ENCODE measurements at places on chromosomes 12 and 14.

- no peak for DNase-seq
Observed at GRCh38 chr14:75310295-75311111, 31.9 kb downstream of the FOS start.

DNA sequence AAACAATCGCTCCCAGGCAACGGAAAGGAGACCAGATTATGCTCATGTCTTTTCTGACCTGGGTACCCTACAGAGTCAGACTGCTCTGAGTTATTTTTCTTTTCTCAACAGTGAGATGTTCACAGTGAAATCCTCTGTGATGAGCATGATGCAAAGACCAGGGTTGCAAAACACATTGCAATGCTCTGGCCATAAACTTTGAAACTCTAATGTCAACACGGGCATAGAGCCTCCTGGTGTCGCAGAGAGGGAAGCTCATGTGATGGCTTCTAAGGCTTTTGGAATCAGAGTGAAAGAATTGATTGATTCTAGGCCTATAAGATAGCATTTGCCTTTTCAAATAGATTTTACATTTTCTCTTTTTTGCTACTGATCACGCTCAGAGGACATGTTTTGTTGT lies 193.4 kb downstream of the RASSF9 start:
- DNase-seq = no peak

- no peak for DNase-seq
Observed at GRCh38 chr14:65070471-65070976, 31.8 kb downstream of the MAX start.

- DNase-seq = no peak
Observed at GRCh38 chr14:79028281-79028680, 858.1 kb downstream of the NRXN3 start.

- DNase-seq = no peak
Observed at GRCh38 chr12:69783365-69783764, 41.7 kb upstream of the MYRFL start.

- DNase-seq = no peak
Observed at GRCh38 chr14:94673071-94673470, 60.9 kb downstream of the SERPINA3 start.

DNA sequence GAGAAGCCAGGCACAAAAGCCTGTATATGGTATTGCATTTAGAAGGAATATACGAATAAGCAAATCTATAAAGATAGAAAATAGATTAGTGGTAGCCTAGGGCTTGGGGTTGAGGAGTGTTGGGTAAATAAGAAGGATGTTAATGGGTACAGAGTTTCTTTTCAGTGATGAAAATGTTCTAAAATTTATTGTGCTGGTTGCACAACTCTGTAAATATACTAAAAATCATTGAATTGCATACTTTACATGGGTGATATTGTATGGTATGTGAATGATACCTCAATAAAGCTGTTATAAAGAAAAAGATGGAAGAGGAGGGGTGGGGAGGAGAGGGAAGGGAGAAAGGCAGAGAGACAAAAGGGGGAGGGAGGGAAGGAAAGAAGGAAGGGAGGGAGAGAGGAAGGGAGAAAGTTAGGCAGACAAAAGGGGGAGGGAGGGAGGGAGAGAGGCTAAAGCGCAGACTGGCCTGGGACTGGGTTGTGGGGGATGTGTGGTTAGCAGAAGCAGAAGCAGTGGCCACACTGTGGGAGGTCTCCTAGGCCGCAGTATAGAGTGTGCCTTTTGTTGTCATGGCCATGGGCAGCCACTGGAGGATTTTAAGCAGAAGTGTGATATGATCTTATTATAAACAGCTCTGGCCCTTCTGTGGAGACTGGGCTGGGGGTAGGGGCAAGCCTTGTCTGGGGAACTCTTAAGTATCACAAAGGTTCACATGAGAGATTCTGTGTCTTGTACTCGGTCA lies 73.6 kb upstream of the ELK3 start:
- DNase-seq = no peak

GRCh38 chr12:129564768-129565167 lies 339.1 kb downstream of the TMEM132D start:
- DNase-seq = no peak

DNA sequence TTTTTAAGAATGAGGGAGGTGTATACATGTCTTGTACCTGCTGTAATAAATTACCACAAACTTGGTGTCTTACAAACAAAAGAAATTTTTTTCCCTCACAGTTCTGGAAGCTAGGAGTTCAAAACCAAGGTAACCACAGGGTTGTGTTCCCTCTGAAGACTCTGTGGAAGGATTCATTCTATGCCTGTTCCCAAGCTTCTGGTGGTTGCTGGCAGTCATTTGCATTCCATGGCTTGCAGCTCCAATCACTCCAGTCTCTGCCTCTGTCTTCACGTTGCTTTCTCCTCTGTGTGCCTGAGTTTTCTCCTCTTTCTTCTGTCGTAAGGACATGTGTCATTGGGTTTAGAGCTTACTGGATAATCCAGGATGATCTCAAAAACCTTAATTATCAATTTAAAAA lies 15.4 kb upstream of the ZNF641 start:
- no peak for DNase-seq

GRCh38 chr12:94435511-94435927 lies 24.1 kb downstream of the CEP83 start:
- no peak for DNase-seq

GRCh38 chr14:95359994-95360826 lies 40.5 kb upstream of the CLMN start:
- no peak for DNase-seq
